ENCODE measurements at places on chromosomes 6 and 20.

DNA sequence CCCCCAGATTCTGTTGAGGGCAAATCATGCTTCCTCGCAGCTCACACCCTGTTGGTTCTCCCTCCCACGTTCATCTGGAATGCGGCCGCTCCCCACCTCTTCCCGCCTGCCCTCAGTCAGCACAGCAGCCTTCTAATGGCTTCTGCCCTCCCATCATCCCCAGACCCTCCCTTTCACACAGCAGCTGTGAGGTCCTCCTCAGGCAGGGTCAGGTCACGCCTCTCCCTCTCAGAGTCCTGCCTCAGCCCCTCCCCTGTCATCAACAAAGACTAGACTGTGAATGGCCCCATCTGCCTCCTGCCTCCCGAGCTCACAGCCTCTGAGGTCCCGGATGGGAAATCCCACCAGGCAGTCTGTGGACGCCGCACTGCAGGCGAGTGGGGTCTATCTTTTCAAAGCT lies 7.9 kb upstream of the BHLHE23 start:
- DNase-seq = no peak

GRCh38 chr20:17875106-17875980 lies 93.3 kb downstream of the SNX5 start:
- DNase-seq = no peak

DNA sequence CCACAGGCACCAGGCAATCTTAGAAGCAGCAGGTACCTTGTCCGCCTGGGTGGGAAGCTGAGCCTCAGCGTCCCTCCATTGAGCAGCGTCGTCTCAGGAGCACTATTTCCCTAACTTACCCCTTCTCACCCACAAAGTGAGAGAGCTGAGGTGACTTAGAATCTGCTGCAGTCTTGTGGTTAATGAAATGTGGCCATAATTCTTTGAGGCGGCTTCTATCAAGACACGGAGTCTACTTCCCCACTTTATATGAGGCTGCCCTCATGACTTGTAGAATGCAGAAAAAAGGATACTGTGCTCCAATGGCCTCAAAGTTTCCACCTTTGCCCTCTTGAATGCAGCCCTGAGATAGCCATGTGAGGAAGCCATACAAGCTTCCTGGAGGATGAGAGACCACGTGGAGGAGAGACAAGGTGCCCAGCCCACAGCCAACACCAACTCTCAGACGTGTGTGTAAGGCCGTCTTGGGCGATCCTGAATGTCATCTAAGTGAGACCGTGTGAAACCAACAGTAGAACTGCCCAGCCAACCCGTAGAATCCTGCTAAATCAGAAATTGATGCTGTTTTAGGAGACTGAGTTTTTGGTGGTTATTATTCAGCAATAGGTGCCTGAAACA lies 9.1 kb upstream of the TAGAP start:
- DNase-seq = no peak

GRCh38 chr20:44357555-44358125 lies 2.1 kb downstream of the HNF4A start:
- DNase-seq = no peak

DNA sequence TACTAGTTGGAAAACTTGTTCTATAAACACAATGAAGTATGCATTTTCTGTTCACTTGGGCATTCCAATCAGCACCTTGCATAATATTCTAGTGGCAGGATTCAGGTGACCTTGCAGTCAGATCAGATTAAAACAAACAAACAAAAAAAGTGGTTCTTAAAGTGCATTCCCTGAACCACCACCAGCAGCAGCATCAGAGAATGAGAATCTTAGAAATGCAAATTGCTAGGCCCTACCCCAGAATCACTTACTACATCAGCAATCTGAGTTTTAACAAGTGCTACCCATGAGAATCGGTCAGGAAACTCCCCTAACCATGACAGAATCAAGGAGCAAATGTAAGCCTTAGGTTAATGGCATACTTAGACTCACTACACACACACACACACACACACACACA lies 41.7 kb downstream of the SNAP25 start:
- no peak for DNase-seq

GRCh38 chr20:47202733-47203667 lies 153.5 kb downstream of the ZMYND8 start:
- DNase-seq = no peak

DNA sequence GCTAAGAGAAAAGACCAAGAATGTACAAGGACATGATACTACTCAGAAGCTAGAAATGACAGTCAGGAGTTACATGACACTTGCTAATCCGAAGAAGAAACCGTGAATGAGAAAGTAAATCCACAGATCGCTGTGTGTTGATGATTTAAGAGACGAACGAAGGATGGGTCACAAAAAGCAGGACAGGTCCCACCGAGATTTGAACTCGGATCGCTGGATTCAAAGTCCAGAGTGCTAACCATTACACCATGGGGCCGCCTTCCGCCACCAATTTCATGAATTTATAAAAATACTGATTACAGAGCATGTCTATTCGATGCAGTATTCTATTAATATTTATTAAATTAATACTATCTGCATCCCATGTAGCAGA lies 54.0 kb upstream of the BTN3A2 start:
- no peak for DNase-seq

- peak; percentile 60 for DNase-seq
These were observed 37.1 kb upstream of the NCOA3 start for GRCh38 chr20:47464380-47465101.

GRCh38 chr20:33284284-33284683 lies 1.3 kb downstream of the BPIFB1 start:
- no peak for DNase-seq

GRCh38 chr6:30915591-30915946 lies 1.5 kb downstream of the VARS2 start:
- peak; percentile 50 for DNase-seq

- DNase-seq = no peak
These were observed 1.4 kb downstream of the GINS1 start for GRCh38 chr20:25408890-25409289.

- DNase-seq = peak; percentile 26
These were observed 51.0 kb upstream of the ZFP64 start for GRCh38 chr20:52242237-52243230.

DNA sequence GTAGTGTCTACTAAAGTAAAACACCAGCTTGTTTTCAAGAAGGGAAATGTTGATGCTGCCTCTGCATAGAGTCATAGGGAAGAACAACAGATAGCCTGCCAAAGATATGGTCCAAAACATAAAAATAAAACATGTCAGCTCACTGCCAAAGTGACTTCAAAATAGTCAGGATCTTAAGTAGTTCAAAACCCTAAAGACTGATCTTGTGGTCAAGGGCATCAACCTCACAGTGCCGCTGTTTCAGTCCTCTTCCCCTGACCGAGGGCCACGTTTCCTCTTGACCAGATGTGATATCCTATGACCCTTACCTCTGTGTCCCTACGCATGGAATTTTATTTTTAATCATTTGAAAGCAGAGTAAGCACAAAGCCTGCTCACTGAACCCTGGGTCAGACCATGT lies 104.2 kb upstream of the CNKSR3 start:
- DNase-seq = no peak

- DNase-seq = no peak
These were observed 515.7 kb upstream of the FLRT3 start for GRCh38 chr20:14853079-14853478.

DNA sequence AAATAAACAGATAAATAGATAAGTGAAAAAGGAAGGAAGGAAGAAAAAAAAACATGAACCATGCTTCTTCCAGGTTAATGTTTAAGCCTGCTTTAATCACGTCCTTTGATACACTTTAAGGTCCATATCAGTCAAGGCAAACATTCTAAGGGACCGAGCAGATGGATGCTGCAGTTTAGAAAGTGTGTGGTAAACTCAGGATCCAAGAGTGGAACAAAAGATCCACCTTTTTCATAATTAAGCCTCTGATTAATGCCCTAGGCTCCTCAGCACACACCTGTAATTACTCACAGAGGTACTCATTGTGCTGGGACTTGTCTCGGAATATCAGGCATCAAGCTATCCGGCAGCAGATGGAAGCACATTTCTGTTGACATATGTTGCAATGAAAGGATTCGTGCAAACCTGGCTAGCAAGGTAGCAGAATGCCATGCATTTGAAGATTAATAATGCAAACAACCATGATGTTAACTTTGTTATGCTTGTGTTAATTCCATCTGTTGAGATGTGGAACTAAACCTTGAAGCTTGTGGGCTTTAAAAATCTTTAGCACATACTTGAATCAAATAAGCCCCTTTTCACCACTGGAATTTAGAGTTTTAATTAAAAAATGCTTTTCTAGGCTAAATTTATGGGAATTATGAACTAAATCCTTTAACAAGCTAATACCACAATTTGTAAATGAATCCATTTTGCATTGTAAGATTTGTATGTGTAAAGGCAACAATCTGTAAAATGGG lies 163.7 kb downstream of the RALGAPA2 start:
- no peak for DNase-seq

- DNase-seq = no peak
These were observed 42.6 kb upstream of the TULP4 start for GRCh38 chr6:158269657-158270056.

GRCh38 chr6:75849329-75850025 lies 100.4 kb downstream of the MYO6 start:
- DNase-seq = no peak

DNA sequence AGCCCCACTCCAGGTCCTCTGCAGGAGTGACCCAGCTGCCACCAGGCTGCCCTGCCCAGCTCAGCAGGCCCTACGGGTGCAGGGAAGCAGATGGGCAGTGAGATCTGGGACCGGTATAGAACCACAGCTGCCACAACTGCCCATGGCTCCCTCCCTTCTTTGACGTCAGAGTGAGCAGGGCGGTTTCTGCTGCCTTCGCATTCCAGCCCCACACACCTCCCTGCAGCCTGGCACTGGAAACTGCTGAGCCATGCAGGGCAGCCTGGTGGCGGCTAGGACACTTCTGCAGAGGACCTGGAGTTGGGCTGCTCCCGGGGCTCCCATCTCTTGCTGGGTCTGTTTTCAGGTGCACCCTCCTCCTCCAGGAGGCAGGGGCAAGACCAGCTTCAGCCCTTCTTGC lies 101.6 kb upstream of the CD93 start:
- DNase-seq = no peak
